ENCODE measurements at places on chromosomes 3 and 15.

GRCh38 chr3:31165399-31165860, 271.0 kb upstream of the GADL1 start:
- no peak for DNase-seq

GRCh38 chr3:189330066-189330465, 158.3 kb downstream of the TPRG1 start:
- DNase-seq = no peak

- DNase-seq = no peak
These were observed 11.4 kb downstream of the SEMA3G start for GRCh38 chr3:52433328-52433995.

- DNase-seq = no peak
These were observed 892.3 kb downstream of the CADM2 start for GRCh38 chr3:85851071-85851470.

GRCh38 chr15:65069779-65070546, 2.2 kb upstream of the RASL12 start:
- DNase-seq = no peak

- DNase-seq = no peak
These were observed 34.3 kb downstream of the GOLIM4 start for GRCh38 chr3:168061332-168061996.

DNA sequence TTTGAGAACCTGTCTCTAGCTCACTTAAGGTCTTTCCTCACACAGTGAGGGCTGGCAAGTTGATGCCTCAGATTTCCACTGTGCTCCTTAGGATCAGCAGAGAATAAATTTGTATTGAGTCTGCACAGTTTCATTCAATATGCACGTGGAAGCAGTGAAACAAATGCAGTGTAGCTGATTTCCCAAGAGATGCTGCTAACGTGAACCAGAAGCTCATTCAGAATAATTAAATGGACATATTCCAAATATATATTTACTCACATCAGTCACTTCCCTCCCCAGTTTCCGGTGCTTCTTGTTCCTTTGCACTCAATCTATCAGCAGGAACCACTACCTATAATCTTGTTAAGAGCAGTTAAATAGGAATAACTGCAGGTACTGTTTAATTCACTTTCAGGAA, 86.1 kb downstream of the UNC13C start:
- DNase-seq = no peak

DNA sequence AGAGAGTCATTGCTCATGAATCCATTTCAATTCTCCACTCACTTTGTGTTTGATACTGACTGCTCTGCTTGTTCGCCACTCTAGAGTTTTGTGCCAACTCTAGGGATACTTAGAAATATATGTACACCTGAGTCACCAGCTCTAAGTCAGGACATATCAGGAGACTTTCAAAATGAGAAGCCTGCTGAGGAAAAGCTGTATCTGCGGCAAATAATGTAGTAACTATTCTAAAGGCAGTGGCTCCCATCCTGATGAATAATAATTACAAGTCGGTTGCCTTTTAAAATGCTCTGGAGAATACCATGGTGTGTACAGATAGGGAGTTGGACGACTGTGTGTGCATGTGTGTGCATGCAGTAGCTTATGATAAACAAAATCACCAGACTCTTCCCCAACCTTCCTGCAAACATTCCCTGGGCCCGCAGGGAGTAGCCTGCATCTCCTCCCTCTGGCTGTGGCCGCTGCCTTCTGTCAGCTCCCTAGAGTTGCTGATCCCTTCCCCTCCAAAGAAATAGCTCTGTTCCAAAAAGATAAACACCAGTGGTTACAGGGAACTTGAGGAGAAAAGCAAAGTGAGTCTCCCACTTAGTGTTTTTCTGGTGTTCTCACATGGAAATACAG, 346.3 kb upstream of the UMPS start:
- DNase-seq = no peak

GRCh38 chr3:78268716-78269668, 1229.1 kb downstream of the ROBO2 start:
- no peak for DNase-seq

DNA sequence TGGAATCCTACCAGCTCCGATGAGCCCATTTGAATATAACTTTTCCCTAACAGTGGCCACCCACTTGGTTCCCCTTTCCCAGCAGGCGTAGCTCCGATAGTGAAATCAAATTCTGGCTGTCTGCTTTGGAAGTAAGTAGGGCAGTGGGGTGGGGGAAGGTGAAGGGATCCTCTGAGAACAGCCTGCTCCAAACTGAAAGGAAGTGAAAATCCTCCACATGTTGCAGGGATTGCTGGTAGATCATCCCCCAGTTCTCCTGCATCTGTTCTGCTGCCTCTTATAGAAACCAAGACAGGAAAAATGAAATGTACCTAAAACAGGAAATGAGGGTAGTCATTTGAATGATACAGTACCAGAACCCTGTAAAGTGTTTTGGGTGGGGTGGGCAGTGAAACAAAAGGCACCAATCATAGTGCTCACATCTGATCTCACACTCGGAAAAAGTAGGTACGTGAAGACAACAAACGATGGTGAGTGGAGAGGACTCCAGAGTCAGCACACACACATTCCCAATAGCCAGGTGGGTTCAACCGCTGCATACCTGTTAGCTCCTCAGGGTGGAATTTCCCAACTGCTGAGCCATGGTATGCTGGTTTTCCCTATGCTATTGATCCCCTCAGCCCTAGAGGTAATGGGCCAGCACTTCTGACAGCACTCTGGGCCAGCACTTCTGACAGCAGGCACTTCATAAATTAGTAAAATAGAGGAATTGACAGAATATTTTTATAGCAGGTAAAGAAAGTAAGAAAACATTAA, 304.9 kb upstream of the ADAMTS9 start:
- DNase-seq = no peak

GRCh38 chr15:99727733-99728132, 5.5 kb downstream of the LYSMD4 start:
- no peak for DNase-seq

GRCh38 chr15:91472316-91472756, 372.3 kb downstream of the SV2B start:
- DNase-seq = no peak

- no peak for DNase-seq
These were observed 1159.8 kb upstream of the ALCAM start for GRCh38 chr3:104206925-104207324.

GRCh38 chr3:183613366-183614285, 21.8 kb upstream of the KLHL24 start:
- DNase-seq = no peak

- DNase-seq = no peak
These were observed 263.2 kb upstream of the C2CD4B start for GRCh38 chr15:62428259-62428658.

DNA sequence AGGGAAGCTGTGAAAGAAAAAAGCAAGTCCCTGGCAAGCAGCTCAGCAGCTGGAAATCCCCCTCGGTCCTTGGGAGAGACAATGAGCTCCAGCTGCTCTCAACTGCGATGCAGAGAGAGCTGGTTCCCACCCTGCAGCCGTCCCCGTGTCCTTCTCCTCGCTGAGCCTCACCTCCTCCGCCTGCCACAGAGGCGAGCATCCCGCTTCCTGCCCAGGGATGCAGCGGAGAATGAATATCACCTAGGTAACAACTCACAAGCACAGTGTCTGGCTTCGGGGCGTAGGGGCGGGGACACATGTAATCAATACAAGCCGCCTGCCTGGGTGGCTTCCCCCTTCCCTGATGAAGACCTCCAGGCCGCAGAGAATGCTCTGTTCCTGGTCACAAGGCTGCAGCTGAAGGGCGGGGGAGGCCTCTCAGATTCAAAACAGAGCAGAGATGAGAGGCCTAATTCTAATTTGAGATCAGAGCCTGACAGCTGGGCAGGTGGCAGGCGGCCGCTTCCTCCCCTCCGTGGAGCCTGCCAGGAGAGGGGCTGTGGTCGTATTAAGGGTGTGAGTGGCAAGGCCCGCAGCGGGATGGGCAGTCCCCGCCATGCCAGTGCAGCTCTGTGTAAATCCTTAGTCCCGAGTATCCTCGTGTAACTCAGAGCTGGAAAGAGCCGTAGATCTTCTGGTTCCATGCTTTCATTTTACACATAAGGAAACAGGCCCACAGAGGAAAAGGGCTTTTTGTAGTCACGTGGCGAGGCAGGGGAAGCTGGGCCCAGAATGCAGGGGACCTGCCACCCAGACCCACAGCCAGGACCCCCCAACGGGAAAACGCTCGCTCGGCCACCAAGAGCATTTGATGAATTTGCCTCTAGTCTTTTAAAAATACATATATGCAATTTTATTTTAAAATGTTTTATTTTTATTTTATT, 24.3 kb downstream of the ZDHHC19 start:
- peak; percentile 57 for DNase-seq

DNA sequence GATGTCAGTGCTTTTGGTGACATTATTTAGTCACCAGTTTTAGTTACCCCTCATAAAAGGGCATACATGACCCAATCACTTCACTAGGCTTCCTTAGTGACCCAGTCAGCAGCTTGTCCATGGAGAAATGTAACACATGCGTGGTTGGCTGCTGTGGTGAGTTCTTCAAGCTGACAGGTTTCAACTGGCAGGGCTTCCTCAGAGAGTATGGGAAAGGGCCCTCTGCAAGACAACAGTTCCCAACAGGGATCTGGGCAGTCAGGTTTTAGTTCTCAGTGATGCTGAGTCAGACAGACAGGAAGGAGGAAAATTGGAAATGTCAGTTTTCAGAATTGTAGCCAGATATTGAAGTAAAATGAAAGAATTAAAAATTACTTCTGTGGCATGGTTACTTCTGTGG, 282.5 kb downstream of the TBL1XR1 start:
- no peak for DNase-seq

DNA sequence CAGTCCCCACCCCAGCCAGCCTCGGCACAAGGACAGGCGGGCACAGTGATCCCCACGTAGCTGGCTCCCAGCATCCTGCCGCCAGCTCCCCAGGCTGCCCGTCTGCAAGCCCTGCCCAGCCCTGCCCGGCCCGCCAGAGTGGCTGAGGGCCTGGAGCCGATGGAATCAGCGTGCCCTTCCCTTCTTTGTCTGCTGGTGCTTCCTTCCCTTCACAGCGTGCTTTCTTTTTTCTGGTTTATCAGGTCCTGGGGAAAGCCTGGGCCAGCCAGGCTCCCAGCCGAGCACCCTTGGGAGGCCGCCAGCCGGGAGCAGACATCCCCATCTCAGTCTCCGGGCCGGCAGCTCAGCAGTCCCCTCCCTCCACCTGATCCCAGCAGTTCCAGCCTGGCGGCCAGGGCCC, 54.7 kb upstream of the SMAD6 start:
- no peak for DNase-seq

GRCh38 chr3:197540961-197541377, 14.8 kb downstream of the BDH1 start:
- no peak for DNase-seq

- no peak for DNase-seq
These were observed 249.9 kb downstream of the ROBO1 start for GRCh38 chr3:79517766-79518413.

DNA sequence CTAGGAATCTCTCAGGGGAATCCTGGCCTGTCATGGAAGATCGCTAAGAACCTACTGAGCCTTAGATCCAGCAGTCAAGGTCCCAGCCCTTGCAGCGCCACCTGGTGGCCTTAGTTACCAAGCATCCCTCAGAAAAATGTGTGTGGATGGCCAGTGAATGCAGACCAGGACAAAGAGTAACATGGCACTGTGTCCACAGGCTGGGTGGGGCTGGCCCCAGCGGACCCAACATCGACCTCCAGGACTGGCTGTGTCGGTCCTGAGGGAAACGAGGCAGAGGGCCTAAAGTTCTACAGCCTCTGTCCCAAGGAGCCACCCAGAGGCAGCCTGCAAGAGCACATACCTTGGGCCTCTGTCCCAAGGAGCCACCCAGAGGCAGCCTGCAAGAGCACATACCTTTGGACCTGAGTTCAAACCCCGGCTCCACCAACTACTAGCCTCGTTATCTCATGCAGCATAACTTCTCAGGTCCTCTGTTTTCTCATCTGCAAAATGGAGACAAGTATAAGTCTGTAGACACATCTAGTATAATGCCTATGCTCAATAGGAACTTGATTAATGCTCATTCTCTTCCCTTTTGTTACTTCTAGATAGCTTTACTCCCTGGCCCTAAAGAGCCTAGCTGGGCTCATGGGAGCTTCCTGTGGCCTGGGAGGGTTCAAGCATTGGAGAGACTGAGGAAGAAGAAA, 57.5 kb upstream of the HERC1 start:
- peak; percentile 67 for DNase-seq

DNA sequence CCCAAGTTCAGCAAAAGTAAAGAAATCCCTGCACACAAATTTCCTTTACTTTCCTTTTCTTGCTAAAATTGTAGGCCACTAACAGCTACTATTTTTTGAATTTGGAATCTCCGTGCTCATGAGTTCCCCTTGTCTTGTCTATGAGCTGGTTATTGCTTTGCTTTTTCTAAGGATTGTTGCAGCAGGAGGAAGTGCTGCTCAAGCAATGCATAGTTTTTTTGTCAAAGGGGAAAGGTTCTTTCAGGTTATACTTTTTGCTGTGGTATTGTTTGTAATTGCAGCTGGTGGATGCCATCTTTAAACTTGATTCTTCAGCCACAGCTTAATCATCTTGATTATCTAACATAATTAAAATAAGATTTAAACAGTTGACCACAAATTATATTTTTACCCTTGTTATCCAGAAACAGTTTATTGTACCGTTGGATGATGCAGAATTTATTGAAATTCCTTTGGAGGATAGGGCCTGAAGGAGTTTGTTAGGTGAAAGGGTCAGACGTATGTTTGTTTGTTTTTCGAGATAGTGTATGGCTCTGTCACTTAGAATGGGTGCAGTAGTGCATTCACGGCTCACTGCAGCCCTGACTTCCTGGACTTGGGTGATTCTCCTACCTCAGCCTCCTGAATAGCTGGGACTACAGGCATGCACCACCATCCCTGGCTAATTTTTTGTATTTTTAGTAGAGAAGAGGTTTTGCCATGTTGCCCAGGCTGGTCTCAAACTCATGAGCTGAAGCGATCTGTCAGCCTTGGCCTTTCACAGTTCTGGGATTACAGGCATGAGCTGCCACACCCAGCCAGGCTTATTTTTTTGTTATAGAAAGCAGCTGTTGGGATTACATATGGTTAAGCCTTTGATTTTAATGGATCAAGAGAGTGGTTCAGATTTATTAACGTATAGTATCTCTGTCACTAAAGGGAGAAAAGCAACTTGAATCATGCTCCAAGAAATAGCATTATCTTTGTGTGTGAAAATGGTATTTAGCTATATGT, 11.7 kb downstream of the MGA start:
- DNase-seq = no peak

DNA sequence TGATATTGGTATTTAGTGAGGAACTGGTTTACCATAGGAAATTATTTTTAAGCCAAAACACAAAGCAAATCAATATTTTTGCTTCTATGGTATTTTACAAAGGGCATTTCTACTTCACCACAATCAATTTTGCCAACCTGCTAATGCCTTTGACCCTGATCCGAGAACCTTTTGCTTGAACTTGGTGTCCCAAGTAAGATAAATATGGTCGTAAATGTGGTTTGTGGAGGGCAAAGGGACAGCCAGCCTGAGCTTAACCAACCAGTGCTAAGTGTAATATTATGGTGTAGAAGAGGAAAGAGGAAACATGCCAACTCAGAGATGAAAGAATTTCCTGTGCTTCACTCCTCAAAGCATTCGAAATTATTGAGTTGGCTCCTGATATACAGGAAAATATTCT, 148.4 kb downstream of the C3orf38 start:
- DNase-seq = no peak

- no peak for DNase-seq
These were observed 53.3 kb upstream of the CHMP2B start for GRCh38 chr3:87173776-87174175.

GRCh38 chr3:47515100-47515499, 1.6 kb upstream of the ELP6 start:
- no peak for DNase-seq

Measured in anterior cingulate cortex (tissue), 58 donors.